ENCODE measurements at places on chromosomes 5 and 9.

- DNase-seq: no peak
Measured at GRCh38 chr9:31588756-31589155, 795.7 kb upstream of the ACO1 start.

GRCh38 chr9:124342402-124342775 is 72.9 kb downstream of the PSMB7 start:
- DNase-seq: no peak

GRCh38 chr9:125586172-125586511 is 120.9 kb downstream of the MAPKAP1 start:
- peak; percentile 29 for DNase-seq

DNA sequence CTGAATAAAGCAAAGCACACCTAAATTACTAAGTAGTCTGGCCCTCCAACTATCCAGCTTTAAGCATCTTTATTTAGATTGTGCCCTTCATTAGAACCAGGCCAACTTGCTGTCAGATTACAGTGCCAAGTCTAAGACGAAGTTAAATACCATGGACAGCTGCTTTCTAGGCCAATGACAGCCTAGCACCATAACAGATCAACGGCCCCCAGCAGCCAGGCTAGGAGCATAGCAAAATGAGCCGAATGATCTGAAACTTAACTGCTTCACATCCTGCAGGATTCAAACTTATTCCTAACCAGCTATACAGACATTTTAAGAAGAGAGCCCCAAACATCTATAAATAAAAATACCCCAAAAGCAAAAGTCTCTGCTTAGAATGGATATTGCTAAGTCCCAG is 6.8 kb downstream of the SLC24A2 start:
- peak; percentile 24 for DNase-seq

GRCh38 chr5:40277161-40277906 is 402.4 kb upstream of the PTGER4 start:
- DNase-seq: no peak

GRCh38 chr5:68265822-68266395 is 50.4 kb downstream of the PIK3R1 start:
- no peak for DNase-seq

- DNase-seq: no peak
Measured at GRCh38 chr5:138466125-138466899, 1.0 kb downstream of the EGR1 start.

Data from common myeloid progenitor, CD34-positive (primary cell).